ENCODE measurements at places on chromosomes 4 and X.

DNA sequence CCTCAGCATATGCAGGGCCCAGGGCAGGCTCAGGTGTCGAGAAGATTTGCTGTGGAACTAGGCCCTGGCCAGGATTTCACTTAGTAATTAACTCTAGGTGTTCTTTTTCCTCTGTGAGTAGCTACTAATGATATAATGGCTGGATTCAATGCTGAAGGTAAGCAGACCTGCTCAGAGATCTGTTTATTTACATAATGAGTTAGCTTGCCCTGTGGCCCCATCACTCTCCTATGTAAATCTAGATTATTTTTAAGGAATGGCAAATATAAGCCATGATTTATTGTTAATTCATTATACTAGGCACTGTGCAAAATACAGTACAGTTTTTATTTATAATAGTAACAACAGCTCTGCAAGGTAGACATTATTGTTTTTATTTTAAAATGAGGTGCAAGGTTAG, 117.2 kb downstream of the IRF2 start:
- DNase-seq = no peak

DNA sequence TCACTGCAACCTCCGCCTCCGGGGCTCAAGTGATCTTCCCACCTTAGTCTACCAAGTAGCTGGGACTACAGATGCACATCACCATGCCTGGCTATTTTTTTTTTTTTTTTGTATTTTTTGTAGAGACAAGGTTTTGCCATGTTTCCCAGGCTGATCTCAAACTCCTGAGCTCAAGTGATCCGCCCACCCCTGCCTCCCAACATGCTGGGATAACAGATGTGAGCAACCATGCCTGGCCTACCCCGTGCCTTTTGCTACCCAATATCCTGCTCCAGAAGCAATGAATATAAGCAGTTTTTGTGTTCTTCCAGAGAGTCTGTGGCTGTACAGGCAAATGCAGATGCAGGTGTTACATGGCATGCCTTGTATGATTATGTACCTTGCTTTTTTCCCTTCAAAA, 50.5 kb downstream of the TBC1D14 start:
- DNase-seq = no peak

DNA sequence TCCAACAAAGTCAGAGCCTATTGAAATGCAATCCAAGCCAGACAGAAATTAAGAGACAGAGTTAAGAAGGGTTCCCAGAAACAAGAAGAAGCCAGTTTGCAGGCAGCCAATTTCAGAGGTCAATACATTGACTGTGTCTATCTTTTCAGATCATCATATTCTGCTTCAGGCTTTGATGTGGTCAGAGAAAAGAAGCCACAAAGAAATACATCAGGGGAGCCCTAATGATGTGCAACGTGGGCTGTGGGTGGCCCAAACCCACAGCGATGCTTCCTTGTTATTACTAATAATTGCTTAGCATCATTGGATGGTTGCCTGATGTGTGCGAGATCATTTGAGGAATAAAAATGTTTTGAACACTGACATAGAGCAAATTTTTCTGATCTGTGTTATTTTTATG, 99.0 kb upstream of the DUSP21 start:
- DNase-seq = no peak

GRCh38 chr4:55447108-55447708, 51.5 kb downstream of the TMEM165 start:
- DNase-seq = no peak

DNA sequence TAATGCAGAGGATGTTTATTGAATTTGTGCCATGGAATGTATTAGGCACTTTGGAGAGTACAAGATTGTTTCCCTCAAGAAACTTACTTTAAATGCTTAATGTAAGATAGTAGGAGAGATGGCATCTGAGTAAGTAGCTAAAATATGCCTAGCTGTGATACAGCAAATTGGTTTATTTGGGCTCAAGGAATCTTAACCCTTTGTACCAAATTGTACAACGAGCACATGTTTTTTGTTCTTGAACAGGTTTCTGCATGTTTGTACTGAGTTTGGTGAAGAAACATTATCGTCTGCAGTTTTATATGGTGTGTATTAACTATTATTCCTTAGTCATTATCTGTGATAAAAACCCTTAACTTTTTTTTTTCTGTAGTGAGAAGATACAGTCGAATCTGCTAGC, 48.6 kb downstream of the CDS1 start:
- DNase-seq = no peak

DNA sequence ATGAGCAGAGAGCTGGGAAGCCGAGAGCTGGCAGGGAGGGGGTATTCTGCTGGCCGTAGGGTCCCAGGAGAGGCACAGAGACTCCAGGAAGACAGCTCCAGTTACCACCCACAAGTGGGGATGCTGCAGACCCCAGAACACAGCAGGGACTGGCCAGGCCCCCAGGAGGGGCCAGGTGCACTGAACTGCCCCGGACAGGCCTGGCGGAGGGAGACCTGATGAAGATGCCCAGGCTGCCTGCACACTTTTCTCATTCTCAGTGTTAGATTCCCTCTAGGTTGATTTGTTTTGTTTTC, 110.8 kb downstream of the CPZ start:
- DNase-seq = no peak

DNA sequence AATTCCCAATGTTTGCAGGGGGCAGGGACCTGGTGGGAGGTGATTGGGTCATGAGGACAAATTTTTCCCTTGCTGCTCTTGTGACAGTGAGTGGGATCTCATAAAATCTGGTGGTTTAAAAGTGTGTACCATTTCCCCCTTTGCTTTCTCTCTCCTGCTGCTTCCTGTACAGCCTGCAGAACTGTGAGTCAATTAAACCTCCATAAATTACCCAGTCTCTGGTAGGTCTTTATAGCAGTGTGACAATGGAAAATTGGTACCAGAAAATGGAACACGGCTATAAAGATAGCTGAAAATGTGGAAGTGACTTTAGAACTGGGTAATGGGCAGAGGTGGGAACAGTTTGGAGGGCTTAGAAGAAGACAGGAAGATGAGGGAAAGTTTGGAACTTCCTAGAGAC, 108.7 kb upstream of the NPFFR2 start:
- DNase-seq = no peak

GRCh38 chr4:174318829-174319764, 35.4 kb downstream of the CEP44 start:
- DNase-seq = no peak

- no peak for DNase-seq
Measured at GRCh38 chrX:20330545-20330944, 63.8 kb upstream of the RPS6KA3 start.

- no peak for DNase-seq
Measured at GRCh38 chrX:41827886-41828285, 95.5 kb downstream of the CASK start.

GRCh38 chr4:141375855-141376254, 155.2 kb downstream of the ZNF330 start:
- no peak for DNase-seq

DNA sequence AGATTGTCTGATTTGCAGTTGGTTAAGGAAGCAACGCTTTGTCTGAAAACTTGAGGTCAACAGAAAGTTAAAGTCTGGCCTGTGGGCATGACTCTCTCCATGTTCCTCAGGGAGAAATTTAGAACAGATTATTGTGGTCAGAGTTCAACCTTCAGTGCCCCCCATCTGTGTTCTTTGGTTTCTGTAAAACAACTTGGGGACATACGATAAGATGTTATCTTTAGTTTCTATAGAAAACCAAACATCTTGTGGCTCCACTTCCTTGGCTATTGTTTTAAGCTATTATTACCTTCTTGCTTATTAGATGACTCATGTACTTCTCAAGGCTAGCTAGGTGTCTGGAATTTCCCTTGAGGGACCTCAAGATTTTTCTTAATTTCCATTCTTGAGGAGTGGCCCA, 507.7 kb downstream of the PDHA2 start:
- no peak for DNase-seq

- no peak for DNase-seq
Measured at GRCh38 chr4:85474356-85474755, 594 bp upstream of the ARHGAP24 start.

DNA sequence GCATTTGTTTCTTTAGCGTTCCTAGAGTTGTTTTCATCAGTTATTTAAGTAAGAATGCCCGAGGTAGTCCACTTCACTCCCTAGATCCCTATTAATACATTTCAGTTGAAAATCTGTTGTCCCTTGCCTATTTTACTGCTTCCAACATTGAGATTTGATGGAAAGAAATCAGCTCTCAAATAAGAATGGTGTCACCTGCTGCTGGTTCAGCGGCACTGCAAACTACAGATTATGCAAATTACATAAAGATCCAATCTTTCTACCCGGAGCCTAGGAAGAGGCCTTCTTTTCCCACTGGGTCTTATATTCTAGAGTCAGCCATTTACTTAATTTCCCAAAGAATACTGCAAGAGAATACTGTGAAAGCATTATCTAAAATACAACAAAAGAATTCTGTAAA, 597.6 kb upstream of the MAGEB2 start:
- no peak for DNase-seq

GRCh38 chr4:1939664-1940509, 68.7 kb downstream of the NSD2 start:
- no peak for DNase-seq

DNA sequence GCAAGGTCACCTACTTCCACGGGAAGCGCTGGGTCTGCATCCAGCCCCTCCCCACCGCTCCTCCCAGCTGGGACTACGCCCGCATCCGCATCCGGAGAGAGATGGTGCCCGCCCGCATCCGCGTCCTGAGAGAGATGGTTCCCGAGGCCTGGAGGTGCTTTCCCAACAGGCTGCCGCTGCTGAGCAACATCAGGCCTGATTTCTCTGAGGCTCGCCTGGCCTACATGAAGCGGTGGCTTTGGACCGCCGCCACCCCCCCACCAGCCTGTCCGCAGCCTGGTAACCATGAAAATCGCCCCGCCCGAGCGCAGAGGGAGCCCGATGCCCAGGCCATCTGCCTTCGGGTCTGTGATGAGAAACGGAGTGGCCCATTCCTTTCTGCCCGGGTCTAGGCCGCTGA, 18.1 kb downstream of the CLTRN start:
- no peak for DNase-seq

DNA sequence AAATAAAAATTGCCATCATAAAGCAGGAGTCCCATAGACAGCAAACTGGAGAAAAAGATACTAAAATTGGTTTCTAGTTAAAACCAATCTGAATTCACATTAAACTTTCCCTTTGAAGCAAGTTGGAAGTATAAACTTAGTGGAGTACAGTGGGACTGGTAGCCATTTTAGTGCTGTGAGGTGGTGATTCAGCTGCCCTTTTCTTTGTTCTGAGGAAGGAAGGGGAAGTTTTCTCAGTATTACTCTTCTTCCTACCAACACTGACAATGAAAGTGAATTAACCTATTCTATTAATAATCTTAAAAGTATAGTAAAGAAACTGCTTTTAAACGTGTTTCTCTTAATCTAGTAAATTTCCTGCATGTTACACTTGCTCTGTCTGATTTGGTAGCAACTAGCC, 36.7 kb downstream of the SLC9A6 start:
- no peak for DNase-seq

- no peak for DNase-seq
Measured at GRCh38 chrX:150959557-150959956, 23.6 kb upstream of the HMGB3 start.

DNA sequence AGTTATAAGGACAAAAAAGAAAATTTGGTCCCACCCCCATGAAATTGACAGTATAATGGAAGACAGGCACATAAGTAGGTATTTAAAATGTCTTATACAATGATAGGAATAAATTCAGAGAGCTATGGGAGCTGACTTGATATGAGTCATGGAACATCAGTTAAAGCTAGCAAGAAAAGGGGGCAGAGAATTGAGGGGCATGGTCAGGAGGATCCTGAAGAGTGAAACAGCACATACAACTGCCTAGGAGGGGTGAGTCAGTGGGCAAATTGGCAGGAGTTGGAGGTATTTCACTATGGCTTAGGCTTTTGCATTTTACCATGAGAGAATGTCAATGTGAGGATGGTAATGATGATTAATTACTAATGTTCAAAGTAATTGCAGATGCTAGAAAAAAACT, 95.4 kb upstream of the BANK1 start:
- DNase-seq = no peak

DNA sequence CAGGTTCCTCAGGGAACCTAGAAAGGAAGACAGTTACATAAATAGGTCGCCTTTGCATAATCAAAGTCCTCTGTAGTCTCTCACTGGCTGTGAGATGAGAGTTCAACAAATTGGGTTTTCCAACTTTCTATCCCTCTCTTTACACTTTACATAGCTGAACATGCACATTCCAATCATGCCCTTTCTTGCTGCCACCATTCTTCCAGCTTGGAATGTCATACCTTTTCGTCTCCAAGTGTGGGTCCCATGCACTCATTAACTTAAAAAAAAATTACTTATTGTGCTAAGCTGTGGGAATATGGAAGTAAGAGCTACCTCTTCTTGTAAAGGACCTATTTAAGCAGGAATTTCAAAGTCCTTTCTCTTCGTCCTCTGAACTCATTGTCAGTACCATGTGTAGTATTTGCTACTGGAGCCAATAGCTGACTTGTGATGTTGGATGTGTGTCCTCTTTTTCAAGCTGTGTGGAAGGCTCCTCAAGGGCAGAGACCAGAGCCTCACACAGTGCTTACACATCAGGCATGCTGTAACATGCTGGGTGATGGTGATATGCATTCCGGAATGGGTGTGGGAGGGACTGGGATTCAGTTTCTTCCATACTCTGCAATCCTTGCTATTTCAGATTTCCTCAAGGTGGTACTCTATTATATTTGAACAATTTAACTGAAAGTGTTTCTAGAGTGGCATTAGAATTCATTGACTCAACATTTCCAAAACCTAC, 7.1 kb downstream of the ENOPH1 start:
- no peak for DNase-seq

DNA sequence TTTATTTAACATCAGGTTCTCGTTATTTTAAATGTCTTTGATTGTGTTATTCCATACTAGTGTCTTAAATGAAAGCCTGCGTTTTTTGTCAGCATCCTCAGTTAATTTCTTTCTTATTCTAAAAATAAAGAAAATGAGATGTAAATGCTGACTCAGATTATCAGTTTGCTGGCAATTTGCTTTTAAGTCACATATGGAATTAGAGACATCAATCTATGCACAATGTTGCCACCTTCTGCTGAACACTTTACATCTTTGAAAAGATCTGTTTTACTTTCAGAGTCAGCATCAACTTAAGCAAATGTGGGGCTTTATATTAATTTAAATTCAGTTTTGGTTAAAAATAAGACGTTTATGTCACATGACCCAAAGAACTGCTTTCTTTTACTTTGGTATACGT, 99.2 kb downstream of the ADGRL3 start:
- DNase-seq = no peak

- no peak for DNase-seq
Measured at GRCh38 chr4:150799207-150799606, 215.9 kb downstream of the LRBA start.

DNA sequence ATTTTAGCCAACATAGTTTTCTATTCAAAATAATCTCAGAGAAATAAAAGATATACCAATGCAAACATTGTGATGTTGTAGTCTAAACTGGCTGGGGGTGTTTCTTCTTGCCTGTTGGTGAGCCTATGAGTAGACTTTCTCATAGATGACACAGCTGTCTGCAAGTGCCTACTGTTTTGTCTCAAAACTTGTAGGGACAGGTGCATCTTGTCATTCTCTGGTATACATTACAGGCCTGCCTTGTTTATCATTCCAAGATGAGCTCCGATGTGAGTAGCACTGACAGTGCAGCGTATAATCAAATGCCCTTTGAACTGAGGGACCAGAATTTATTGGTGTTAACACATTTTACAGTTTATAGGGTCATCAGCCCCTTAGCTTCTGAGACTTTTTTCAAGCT, 353.8 kb downstream of the PRDM5 start:
- DNase-seq = no peak
